A172 (cell line): ENCODE measurements at places on chromosomes 2 and 18. TPM values are rescaled to one million over a fixed set of nuclear protein-coding genes. Genes with fewer than 3 reads are reported as not detected.

Gene CRYBA2
- total RNA-seq, result not detected in 2 replicates

Gene CYP27A1
- 0.07 TPM in 1 of 2 replicates, not detected in the other for total RNA-seq

Gene LBX2
- 0.45 TPM in 1 of 2 replicates, not detected in the other for total RNA-seq

Gene KIF5C
- total RNA-seq, result 14.6 and 22.9 TPM in 2 replicates

Gene HS6ST1
- 33.7 and 45.8 TPM in 2 replicates for total RNA-seq

Gene SCN3A
- total RNA-seq, result 0.38 TPM in 1 of 2 replicates, not detected in the other

Gene CROCC2
- 0.02 TPM in 1 of 2 replicates, not detected in the other for total RNA-seq

Gene SCYGR4
- total RNA-seq, result not detected in 2 replicates

Gene SPEG
- 30.0 and 32.9 TPM in 2 replicates for total RNA-seq

Gene SUPT7L
- 29.4 and 32.7 TPM in 2 replicates for total RNA-seq

Gene TMEM198
- 1.4 and 2.2 TPM in 2 replicates for total RNA-seq

Gene NAT8
- total RNA-seq, result not detected in 2 replicates

Gene CXCR4
- 2.8 and 4.3 TPM in 2 replicates for total RNA-seq

Gene THOC1
- total RNA-seq, result 39.6 and 52.6 TPM in 2 replicates

Gene GPAT2
- not detected in 2 replicates for total RNA-seq

Gene SKA1
- total RNA-seq, result 21.8 and 35.1 TPM in 2 replicates

Gene IL36RN
- total RNA-seq, result not detected in 2 replicates

Gene GPBAR1
- not detected in 2 replicates for total RNA-seq
